ENCODE measurements at places on chromosomes 3 and 15. TPM values are rescaled to one million over a fixed set of nuclear protein-coding genes. Genes with fewer than 3 reads are reported as not detected.

GRCh38 chr3:171206283-171206682, 179.8 kb upstream of the SLC2A2 start:
- no peak for DNase-seq

GRCh38 chr3:152375546-152375945, 106.8 kb downstream of the MBNL1 start:
- DNase-seq: no peak

GRCh38 chr3:185851959-185852358, 27.1 kb upstream of the IGF2BP2 start:
- no peak for DNase-seq

- no peak for DNase-seq
Measured at GRCh38 chr3:54733106-54734006, 194.5 kb downstream of the LRTM1 start.

GRCh38 chr3:28268989-28269388, 27.6 kb downstream of the CMC1 start:
- DNase-seq: no peak

DNA sequence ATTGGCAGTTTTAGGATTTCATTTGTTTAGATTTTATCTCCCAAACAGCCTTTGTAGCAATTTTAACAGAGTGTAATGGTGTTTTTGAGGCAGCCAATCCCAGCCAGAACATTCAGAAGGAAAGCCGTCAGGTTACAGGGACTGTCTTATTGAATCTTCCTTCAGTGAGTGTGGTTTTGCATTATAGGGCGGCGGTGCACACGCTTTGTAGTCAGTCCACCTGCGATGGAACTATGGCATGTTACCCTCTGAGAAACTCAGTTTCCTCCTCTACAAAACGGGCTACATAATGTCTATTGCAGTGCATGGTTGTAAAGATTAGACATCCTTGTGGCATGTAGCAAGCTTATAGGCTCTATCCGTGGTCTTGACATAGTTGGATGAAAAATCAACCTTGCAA, 1.0 kb downstream of the LRRC28 start:
- DNase-seq: no peak

DNA sequence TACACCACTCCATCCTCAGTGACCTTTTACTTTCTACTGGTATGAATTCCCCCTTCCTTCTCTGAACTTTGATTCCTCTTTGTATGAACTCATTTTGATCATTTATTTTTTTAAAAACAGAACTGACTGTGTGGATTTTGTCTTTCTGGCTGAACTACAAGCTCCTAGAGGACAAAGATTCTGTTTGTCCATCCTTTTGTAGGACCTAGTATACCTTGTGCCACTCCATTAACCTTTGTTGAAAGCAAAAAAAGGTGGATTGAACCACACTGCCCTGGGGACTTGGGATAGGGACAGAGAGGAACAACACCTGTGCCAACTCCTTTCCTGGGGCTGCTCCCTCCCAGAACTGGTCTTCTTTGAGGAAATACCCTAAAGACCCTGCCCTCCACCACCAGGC, 23.6 kb downstream of the FSTL1 start:
- no peak for DNase-seq

DNA sequence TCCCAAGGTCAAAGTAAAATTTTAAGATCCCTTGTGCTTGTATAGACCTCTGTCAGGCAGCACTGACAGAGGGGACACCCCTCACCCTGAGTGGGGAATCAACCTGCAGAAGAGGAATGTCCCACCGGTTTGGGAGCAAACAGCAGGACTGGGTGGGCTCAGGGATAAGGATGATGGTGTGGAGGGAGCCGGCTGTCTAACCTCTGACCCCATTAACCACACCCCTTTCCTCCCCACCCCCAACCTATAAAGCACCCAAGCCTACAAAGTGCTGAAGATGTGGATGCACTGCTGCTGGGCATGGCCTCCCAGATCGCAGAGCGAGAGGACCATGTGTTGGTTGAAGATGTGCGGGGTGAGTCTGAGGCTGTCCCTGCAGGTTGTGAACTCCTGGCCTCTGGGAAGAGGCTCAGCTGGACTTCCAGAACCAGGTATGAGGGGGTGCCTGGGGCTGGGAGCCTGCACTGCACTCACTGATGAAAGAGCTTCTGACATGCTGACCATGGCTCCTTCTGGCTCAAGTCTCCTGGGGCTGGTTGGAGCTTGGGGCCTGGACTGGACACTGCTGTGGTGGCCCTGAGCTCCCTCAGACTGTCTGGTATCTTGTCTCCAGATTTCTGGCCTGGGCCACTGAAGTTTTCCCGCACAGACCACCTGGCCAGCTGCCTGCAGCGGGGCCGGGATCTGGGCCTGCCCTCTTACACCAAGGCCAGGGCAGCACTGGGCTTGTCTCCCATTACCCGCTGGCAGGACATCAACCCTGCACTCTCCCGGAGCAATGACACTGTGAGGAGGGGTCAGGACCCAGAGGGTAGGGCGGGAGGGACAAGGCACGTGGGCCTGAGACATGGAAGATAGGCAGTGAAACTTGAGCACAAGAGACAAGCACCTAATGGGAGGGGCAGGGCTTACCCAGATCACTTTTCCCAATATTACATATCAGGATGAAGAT, 9.3 kb downstream of the DUOX1 start:
- no peak for DNase-seq

DNA sequence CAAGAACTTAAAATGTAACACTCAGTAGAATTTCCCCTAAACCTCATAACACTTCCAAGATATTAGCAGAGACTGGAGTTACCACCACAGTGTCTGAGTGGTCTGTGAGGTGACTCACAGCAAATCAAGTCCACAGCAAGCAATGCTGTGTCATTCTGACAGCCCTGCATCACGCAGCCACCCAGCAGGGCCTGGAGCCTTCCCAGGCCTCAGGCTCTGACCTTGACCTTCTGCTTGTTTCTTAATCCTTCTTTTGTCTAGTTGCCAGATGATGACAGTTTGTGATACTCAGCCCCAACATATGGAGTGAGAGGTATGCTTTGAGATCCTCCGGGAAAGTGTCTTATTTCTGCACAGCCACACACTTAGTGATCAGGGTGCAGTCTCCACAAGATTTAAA, 82.5 kb downstream of the TOP2B start:
- DNase-seq: peak; percentile 87

Gene LRRC3B
- total RNA-seq: not detected
